Calu3 (cell line): ENCODE measurements at places on chromosomes 3 and 15. TPM values are rescaled to one million over a fixed set of nuclear protein-coding genes. Genes with fewer than 3 reads are reported as not detected.

Gene SOX14
- not detected in 2 replicates for total RNA-seq

Gene MUC20
- total RNA-seq, result 83.1 and 128 TPM in 2 replicates

- no peak for DNase-seq
- H3K4me1 ChIP-seq, result no peaks in the 10 kb centered on the region
- no peak overlapping the region for H3K27ac ChIP-seq
These were observed 36.7 kb downstream of the MAP2K5 start for GRCh38 chr15:67579164-67579563.

- H3K4me1 ChIP-seq, result no peaks in the 10 kb centered on the region
- no peak overlapping the region for H3K27ac ChIP-seq
- H3K27me3 ChIP-seq, result no peaks in the 10 kb centered on the region
- no peak overlapping the region for H3K4me3 ChIP-seq
These were observed 427.5 kb downstream of the VGLL3 start for GRCh38 chr3:86563400-86563970.

DNA sequence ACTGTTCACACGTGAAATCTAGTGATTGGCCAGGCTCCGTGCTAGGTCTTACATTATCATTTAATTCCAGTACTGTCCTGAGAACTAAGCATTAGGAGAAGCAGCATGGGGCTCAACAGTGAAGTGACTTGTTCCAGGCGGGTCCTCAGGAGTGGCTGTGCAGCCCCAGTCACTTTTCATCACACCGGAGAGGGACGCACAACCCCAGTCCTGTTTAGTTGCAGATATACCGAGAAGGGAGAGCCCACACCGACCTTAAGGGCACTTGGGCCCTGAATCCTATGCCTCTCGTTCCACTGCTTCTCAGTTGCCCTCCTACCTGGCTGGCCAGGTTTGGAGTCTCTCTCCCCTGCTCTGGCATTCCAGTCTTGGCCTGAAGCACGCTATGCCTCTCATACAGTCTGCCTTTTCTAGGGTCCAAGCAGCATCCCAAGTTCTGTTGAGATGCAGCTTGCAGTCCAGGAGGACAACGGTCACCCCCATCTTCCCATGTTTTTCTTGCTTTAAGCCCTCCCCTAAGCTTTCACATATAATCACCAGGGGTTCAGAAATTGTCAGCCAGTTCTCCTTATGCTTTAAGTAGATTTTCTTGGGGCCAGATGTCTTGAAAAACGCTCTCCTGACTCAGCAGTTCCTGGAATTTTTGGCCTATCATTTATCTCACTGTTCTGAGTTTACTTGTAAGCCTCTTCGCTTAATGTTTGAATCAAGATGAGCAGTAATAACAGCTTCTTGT lies 10.1 kb downstream of the FAM131A start:
- H3K27me3 ChIP-seq, result no peaks in the 10 kb centered on the region
- H3K27ac ChIP-seq, result no peak overlapping the region
- no peak for DNase-seq
- H3K4me1 ChIP-seq, result peaks cover 23% of the 10 kb centered on the region

GRCh38 chr3:65153850-65154512 lies 466.2 kb upstream of the ADAMTS9 start:
- no peaks in the 10 kb centered on the region for H3K36me3 ChIP-seq
- H3K27me3 ChIP-seq, result no peaks in the 10 kb centered on the region
- H3K4me3 ChIP-seq, result no peak overlapping the region
- DNase-seq, result no peak

DNA sequence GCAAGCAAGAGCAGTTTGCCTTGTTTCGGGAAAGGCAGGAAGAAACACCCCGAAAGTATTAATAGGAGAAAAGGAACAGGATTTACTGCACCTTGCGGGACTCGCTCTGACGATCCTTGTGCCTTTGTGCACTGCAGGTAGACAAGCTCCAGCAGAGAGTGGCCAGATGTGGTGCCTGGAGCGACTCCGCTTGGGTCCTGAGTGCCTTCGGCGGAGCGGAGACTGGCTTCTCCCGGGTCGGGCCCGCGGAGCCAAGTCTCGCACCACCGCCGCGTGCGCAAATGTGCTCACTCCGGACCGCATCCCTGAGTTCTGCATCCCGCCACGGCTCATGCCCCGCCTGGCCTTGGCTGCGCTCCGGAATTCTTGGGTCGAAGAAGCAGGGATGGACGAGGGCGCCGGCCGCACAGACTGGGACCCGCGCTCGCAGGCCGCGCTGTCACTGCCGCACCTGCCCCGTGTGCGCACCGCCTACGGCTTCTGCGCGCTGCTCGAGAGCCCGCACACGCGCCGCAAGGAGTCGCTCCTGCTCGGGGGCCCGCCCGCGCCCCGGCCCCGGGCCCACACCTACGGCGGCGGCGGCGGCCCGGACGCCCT lies 769 bp downstream of the C2CD4A start:
- H3K36me3 ChIP-seq, result peaks cover 40% of the 10 kb centered on the region
- H3K27me3 ChIP-seq, result no peaks in the 10 kb centered on the region
- peaks cover 41% of the 10 kb centered on the region for H3K4me1 ChIP-seq
- peak overlapping the region; percentile 91 for H3K27ac ChIP-seq
